ENCODE measurements at places on chromosomes 2 and 18.

DNA sequence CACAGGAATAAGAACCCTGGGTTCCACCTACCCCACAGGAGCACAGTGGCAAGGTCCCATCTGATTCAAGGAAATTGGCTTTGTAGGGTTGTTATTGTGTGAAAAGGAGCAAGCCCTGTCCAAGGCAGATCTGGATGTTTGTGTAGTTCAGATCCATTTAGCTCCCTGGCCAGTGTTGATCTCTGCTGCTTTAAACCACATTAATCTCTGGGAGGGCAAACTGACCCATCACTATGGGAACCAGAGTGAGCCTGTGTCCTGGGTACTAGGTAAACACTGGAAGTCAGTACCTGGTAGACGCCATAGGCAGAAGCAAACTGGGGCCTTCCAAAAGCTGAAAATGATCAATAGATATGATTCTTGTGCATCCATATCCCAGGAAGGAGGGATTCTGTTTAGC is 271.5 kb upstream of the EPAS1 start:
- no peak for DNase-seq

GRCh38 chr2:128563348-128563687 is 244.7 kb upstream of the HS6ST1 start:
- peak; percentile 5 for DNase-seq

DNA sequence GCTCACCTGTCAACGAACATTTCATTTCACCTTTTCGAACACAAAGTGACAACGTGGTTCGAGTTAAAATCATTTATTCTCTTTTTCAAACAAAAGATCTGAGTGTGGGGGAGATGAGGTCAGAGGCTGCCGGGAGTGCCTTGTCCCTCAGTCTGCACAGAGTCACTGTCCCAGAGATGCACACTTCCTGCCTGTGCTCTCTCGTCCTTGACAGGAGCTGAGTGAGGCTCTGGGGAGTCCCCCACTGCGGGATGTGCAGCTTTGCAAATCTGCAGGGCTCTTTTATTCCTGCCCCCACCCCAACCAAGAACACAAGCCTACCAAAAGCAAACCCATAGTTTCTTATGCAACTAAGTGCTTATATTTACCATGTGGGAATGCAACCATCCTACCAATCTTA is 497.8 kb downstream of the EIPR1 start:
- no peak for DNase-seq

- DNase-seq = no peak
These were observed 27.9 kb upstream of the TYMS start for GRCh38 chr18:629269-630150.

DNA sequence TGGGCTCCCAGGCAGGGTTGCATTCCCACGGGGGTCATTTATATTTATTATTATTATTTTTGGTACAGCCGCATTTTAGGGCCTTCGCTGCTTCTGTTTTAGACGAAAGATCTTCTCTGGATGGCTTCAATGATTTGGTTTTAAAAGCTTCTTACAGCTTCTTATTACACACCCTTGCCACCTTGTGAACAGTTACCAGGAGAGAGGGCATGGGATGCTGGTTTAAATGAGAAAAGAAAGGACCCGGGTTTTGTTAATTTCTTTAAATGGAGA is 1.7 kb downstream of the SH3RF3 start:
- DNase-seq = no peak

- no peak for DNase-seq
These were observed 1.6 kb downstream of the AGXT start for GRCh38 chr2:240869956-240870875.

- DNase-seq = no peak
These were observed 8.0 kb upstream of the CDK15 start for GRCh38 chr2:201798252-201798913.

GRCh38 chr2:50879457-50879856 is 152.5 kb downstream of the NRXN1 start:
- DNase-seq = no peak

DNA sequence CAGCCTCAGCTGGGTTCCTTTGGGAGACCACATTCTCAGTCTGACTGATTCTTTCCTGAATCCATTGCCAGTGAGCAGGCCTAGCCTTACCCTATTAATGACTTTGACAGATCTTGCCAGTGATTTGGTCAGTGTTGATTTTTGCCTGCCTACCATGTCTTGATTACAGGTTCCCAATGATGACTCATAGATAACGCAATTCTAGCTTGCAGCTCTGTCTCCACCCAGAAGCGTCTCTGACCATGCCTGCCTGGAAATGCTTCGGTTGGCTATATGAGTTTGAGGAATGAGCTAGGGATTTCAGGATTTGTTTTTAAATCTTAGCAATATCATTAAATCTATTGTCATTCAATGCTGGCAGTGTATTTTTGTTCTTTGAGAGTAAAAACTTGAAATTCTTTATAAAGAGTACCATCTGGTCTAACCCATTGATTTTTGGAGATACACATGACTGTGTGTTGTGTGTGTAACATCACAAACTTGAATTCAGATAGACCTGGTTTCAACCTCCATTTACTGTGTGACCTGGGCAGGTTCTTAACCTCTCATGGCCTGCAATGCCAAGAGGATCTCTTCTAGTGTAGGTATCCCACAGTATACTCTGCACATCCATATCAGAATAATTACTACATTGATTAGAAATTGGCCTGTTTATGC is 57.0 kb downstream of the CCDC150 start:
- DNase-seq = no peak

- no peak for DNase-seq
These were observed 243.1 kb downstream of the ADCYAP1 start for GRCh38 chr18:1147730-1148129.

- no peak for DNase-seq
These were observed 360.3 kb downstream of the CLIP4 start for GRCh38 chr2:29475499-29475898.

DNA sequence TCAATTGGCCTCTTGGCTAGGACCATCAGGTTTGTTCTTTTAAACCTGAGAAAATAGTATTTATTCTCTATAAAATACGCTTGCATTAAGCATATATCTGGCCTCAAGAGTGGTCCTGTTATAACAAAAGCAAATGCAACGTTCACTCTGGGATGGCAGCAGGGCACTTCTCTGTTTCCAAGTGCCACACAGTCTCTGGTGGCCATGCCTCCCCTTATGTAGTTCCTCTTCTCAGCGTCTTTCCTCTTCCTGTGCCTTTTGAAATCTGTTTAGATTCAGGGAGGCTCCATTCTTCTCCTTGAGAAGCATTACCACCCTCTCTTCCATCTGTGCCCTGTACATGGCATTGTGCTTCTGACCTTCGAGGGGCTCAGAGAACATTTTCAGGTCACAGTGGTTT is 51.9 kb downstream of the TSHZ1 start:
- DNase-seq = no peak

DNA sequence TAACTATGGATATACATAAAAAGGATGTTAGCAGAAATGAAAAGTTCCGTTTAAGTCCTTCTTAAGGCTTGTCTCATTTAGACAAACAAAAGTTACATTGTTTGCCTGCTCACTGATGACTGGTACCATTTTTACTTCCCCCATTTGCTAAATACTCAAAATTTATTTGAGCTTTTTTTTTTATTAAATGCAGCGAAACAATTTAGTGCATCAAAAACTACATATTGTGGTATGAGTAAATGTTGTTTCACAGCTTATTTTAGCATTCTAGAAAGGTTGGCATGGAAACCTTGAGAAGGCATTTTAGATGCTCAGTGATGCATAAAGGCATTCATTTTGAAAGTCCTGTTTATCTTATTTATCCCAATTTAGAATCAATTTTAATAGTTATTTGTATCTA is 100.0 kb downstream of the MAP2 start:
- no peak for DNase-seq

GRCh38 chr2:219416938-219417337 is 1.2 kb upstream of the DES start:
- DNase-seq = no peak

GRCh38 chr2:144137705-144138428 is 382.1 kb downstream of the ZEB2 start:
- DNase-seq = no peak

- no peak for DNase-seq
These were observed 53.8 kb downstream of the KCNG2 start for GRCh38 chr18:79851489-79851888.

GRCh38 chr2:175030380-175031271 is 25.4 kb upstream of the CHN1 start:
- DNase-seq = no peak

GRCh38 chr2:132782176-132782783 is 112.3 kb upstream of the LYPD1 start:
- DNase-seq = no peak

DNA sequence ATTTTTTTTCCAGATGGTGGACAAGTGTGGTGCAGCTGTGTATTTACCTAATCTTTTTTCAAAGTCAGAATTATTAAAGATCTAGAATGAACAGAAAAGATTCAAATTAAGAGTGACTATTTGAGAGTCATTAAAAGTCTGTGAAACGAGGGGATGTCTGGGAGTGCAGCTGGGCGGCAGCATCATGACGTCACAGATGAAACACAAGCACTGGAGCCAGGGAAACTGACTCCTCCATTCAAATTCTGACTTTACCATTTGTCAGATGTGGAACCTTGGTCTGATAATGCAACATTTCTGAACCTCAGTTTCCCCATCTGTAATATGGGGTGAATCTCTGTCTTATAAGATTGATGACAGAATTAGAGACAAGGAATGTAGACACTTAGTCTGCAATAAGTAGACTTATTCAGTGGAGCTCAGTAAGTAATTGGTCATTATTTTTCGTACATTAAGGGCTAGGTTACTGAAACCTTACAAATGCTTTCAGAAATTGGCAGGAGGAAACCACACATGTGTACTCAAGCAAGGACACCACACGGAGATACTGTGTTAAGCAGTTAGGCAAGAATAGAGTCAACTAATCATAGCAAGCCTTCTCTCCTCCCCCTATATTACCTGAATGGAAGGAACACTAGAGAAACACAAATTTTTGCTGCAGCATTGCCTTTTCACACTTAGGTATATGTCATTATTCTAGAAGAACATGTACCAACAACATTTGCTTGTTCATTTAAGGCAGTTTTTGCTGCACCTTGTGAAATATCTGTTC is 27.8 kb upstream of the CXXC1 start:
- no peak for DNase-seq

GRCh38 chr2:101815154-101815553 is 117.6 kb downstream of the MAP4K4 start:
- no peak for DNase-seq

GRCh38 chr2:133486771-133487191 is 81.5 kb downstream of the NCKAP5 start:
- DNase-seq = no peak

- no peak for DNase-seq
These were observed 455 bp upstream of the DLX1 start for GRCh38 chr2:172084645-172085459.

GRCh38 chr18:13007248-13007560 is 16.0 kb downstream of the CEP192 start:
- no peak for DNase-seq

DNA sequence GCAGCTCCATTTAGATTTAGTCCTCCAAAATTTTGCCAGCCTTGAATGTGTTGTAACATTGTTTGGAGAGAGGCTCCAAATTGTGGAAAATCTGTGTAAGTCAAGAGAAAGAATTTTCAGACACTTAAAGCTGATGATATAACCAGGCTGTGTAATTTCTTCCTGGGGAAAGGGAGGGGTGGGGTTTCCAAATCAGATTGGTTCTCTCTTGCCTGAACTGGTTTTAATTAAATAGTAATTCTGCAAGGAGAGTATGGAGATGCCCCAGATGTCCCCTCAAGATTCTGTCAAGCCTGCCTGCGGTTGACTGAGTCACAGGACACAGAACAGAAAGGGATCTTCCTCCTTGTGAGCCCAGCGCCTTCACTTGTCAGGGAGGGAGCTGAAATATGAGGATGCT is 54.5 kb downstream of the C18orf63 start:
- DNase-seq = no peak

DNA sequence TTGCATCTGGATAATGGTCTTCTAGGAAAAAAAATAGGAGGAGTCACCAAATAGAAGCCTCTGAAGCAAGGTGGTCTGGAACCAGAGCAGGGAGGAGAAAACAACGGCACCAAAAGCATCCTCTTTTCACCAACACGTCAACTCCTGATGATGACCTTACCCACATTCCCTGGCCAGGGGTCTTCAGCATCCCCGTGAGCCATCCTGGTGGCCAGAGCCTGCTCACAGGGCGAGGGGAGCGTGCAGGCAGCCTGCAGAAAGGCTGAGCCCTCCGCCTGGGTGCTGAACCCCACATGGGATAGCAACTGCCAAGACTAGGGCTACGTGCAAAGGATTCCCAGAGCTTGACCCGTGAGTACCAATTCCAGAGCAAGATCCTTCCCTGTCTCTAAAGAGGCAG is 191.0 kb downstream of the NDUFA10 start:
- no peak for DNase-seq

DNA sequence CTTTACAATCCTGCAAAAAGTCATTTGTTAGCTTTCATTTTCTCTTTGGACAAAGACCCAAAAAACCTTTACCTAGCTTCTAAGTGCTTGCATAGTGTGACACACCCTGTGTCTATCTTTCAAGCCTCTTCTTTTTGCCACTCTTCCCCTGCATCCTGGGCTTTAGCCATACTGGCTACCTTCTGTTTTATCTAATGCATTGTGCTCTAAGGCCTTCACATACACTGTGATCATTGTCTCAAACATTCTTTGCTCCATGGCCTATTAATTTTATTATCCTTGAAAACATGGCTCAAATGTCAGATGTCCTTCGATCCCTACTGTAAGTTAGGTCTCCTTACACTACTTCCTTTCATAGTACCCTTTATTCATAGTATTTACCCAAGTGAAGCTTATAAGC is 84.4 kb downstream of the PIK3C3 start:
- no peak for DNase-seq

GRCh38 chr2:195795879-195796278 is 138.9 kb downstream of the SLC39A10 start:
- no peak for DNase-seq

GRCh38 chr18:23258566-23259469 is 123.5 kb downstream of the CABLES1 start:
- no peak for DNase-seq

DNA sequence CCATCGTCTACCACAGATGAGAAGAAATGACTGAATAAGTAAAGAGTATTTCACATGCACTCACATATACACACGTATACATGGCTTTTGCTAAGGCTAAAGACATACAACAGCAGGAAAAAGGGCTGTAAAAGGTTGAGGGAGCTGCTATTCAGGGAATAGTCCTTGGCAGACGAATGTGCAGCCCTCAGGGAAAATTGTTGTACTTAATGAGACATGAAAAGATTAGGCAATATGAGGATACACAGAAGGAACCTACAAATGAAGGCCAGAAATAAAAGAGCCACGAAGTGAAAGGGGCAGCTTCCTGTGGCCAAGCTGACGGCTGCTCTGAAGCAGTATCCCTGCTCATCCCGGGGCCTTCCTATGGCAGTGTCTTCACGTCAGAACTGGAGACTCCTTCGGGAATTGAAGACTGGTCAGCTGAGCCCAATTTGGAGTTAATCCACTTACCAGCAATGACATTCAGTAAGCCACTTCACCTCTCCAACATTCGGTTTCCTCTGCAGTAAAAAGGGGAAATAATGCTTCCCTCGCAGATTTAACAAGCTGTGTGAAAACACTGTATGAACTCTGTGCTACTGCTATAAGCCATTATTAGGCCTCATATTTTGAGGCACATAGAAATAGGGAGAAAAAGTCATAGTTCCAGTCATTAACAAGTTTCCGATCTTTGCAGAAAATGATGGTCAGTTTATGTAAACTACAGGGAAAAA is 221.8 kb downstream of the STK39 start:
- no peak for DNase-seq
